ENCODE measurements at places on chromosomes 16 and 17. TPM values are rescaled to one million over a fixed set of nuclear protein-coding genes. Genes with fewer than 3 reads are reported as not detected.

GRCh38 chr16:87956365-87957231 lies 5.4 kb downstream of the BANP start:
- DNase-seq, result no peak

Gene PSMD11
- 208 TPM for total RNA-seq

GRCh38 chr17:65914784-65915342 lies 277.1 kb downstream of the CEP112 start:
- DNase-seq, result no peak

- DNase-seq, result no peak
Measured at GRCh38 chr16:87236516-87237115, 80.6 kb downstream of the C16orf95 start.

- DNase-seq, result peak; percentile 74
Measured at GRCh38 chr17:76271669-76272540, 6.8 kb downstream of the UBALD2 start.

All from psoas muscle (tissue), 8 donors.